ENCODE measurements at places on chromosomes 7 and 10. TPM values are rescaled to one million over a fixed set of nuclear protein-coding genes. Genes with fewer than 3 reads are reported as not detected.
A peak's percentile ranks its signal among the peaks of the same experiment; 100 is the strongest.

HIPK2 gene
- 50.5 TPM for total RNA-seq

TEX47 gene
- total RNA-seq: not detected

RBM20 gene
- total RNA-seq: 3.3 TPM

NAT16 gene
- total RNA-seq: not detected

GRCh38 chr7:157715938-157716280 is 379.1 kb downstream of the DNAJB6 start:
- no peak for DNase-seq

- no peak for DNase-seq
Measured at GRCh38 chr10:66277481-66277880, 648.4 kb upstream of the LRRTM3 start.

- no peak for DNase-seq
Measured at GRCh38 chr10:122373721-122374120, 787 bp upstream of the PLEKHA1 start.

DNA sequence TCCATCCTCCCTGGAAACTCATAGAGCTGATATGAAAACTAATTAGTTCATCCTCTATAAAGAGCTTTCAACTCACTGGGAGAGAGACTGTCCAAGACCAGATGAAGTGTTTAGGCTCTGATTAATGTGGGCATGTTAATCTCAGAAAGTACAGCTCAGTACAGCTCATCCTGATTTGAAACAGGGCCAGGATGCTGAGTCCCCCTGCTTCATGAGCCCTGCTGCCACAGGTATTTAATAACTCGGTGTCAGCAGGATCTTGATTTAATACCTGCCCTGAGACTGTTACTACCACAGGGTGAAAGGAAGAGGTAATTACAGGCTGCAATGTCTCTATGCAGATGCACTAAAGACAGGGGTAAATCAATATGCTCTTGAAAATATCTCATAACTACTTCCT is 10.8 kb downstream of the LMOD2 start:
- no peak for DNase-seq

GRCh38 chr7:81846398-81846797 is 76.6 kb upstream of the HGF start:
- peak; percentile 26 for DNase-seq

DNA sequence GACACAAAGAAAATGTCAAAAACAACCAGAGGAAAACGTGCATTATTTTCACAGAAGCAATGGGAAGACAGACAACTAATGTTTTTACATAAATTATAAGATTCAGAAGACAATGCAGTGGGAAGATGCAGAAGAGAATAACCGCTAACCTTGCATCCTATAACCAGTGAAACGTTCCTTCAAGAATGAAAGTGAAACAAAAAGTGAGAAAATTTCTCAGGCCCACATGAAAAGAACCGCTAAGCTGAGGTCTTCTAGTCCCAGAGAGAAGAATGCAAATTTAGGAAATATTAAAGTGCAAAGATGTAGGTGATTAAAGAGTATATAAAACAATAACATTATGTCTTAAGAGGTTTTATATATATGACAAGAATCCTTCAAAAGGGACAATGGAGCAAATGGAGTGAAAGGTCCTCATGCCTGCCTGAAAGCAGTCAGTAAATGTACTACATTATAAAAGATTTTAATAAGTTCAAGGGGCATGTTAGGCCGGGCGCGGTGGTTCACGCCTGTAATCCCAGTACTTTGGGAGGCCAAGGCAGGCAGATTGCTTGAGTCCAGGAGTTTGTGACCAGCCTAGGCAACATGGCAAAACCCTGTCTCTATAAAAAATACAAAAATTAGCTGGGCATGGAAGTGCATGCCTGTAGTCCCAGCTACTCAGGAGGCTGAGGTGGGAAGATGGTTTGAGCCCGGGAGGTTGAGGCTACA is 43.1 kb upstream of the DDC start:
- no peak for DNase-seq

- no peak for DNase-seq
Measured at GRCh38 chr10:120788771-120789170, 62.4 kb upstream of the WDR11 start.

- DNase-seq: no peak
Measured at GRCh38 chr10:79354141-79354540, 6.9 kb downstream of the PPIF start.

GRCh38 chr7:132402096-132402495 is 174.2 kb downstream of the PLXNA4 start:
- DNase-seq: no peak

- DNase-seq: no peak
Measured at GRCh38 chr10:49690698-49691356, 11.4 kb downstream of the C10orf53 start.

DNA sequence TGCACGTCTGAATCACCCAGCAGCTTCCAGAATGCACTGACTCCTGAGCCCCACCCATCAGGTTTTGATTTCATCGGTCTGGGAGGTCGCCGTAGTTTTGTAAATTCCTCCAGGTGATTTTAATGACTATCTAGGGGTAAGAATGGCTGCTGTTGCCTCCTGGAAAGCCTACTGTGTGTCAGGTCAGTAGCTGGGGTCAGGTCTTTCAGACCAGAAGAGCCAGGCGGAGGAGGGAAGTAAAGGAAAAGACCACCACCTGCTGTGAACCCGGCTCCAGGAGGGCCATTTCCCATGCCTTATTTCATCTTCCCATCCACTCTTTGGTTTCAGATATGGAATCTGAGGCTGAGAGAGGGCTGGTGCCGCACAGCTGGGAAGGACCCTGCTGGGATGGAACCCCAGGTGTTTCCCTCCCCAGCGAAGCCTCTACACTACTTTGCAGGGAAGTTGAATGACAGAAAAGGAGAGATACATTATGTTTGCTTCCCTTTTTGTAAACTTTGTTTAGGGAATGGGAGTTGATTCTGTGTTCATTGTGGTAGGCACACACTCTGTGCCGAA is 19.8 kb downstream of the ADAMTS14 start:
- no peak for DNase-seq

Measured in kidney epithelial cell (primary cell).